ENCODE measurements at places on chromosomes 12 and 14.

- DNase-seq, result no peak
Measured at GRCh38 chr14:96445844-96446710, 54.1 kb downstream of the AK7 start.

GRCh38 chr14:90575781-90576180 lies 179.0 kb downstream of the CALM1 start:
- DNase-seq, result no peak

- no peak for DNase-seq
Measured at GRCh38 chr14:64841772-64842750, 37.6 kb downstream of the SPTB start.

- DNase-seq, result peak; percentile 37
Measured at GRCh38 chr14:96741151-96741977, 55.8 kb upstream of the VRK1 start.

GRCh38 chr12:49230176-49230804 lies 34.6 kb upstream of the TUBA1C start:
- DNase-seq, result no peak

GRCh38 chr14:89032086-89032649 lies 207.7 kb downstream of the TTC8 start:
- DNase-seq, result no peak

- DNase-seq, result no peak
Measured at GRCh38 chr14:77584809-77585208, 31.6 kb downstream of the SPTLC2 start.

DNA sequence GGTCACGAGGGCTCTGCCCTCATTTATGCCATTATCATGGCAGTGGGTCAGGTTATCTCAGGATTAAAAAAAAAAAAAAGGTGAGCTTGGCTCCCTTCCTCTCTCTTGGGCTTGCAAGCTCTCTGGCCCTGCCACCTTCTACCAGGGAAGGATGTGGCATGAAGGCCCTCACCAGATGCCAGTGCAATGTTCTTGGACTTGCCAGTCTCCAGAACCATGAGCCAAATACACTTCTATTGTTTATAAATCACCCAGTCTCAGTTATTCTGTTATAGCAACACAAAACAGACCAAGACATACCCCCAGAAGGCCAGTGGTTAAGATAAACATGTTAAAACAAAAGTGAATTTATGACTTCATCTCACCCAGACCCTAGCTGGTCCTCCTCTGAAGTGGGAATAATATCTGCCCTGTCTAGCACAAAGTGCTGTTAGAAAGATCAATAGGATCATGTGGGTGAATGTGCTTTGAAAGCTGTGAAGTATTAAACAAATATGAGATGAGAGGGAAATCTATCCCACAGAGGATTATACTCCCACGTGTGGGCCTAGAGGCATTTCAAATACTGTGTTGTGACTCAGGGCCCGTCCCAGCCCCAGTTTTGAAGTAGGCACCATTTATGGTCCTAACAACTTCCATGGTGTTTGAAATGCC lies 88.6 kb downstream of the NINJ2 start:
- DNase-seq, result no peak
